Tibial artery (tissue), 4 donors: ENCODE measurements at places on chromosomes 13 and 19.
A peak's percentile ranks its signal among the peaks of the same experiment; 100 is the strongest.

GRCh38 chr19:47390533-47391488 lies 28.5 kb downstream of the MEIS3 start:
- DNase-seq, result no peak

- DNase-seq, result no peak
These were observed 43.9 kb downstream of the SLC10A2 start for GRCh38 chr13:103022336-103022735.

DNA sequence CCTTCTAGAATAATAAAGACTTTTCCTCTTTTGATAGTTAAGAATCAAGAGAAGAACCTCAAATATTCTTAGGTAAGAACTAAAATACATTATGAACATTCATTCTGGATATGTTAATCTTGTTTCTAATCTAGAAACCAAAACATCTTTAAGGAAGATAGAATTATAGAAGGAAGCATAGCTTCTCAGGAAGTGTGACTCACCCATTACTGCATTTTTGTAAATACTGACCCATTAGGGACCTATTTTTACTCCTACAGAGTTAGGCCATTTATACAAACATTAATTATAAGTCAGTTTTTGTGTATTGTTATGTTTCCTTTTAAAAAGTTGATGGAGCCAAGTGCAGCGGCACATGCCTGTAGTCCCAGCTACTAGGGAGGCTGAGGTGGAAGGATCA lies 147.1 kb downstream of the NUFIP1 start:
- no peak for DNase-seq

DNA sequence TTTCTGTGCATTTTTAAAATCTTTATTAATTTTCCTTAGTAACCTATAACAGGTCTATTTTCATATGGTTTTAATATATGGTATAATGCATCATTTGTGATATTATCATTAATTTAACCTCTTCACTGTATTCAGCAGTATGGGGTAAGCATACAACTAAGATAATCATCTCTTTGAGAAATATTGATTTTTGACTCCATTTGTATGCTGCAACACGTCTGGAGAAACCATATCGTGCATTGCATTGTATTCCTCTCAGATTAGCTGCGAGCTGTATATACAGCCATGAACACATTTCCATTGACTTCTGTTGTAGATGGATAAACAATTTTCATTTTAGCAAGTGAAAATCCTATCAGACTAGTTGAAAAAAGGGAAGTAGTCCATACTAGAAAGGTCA lies 2275.8 kb upstream of the PCDH20 start:
- no peak for DNase-seq

DNA sequence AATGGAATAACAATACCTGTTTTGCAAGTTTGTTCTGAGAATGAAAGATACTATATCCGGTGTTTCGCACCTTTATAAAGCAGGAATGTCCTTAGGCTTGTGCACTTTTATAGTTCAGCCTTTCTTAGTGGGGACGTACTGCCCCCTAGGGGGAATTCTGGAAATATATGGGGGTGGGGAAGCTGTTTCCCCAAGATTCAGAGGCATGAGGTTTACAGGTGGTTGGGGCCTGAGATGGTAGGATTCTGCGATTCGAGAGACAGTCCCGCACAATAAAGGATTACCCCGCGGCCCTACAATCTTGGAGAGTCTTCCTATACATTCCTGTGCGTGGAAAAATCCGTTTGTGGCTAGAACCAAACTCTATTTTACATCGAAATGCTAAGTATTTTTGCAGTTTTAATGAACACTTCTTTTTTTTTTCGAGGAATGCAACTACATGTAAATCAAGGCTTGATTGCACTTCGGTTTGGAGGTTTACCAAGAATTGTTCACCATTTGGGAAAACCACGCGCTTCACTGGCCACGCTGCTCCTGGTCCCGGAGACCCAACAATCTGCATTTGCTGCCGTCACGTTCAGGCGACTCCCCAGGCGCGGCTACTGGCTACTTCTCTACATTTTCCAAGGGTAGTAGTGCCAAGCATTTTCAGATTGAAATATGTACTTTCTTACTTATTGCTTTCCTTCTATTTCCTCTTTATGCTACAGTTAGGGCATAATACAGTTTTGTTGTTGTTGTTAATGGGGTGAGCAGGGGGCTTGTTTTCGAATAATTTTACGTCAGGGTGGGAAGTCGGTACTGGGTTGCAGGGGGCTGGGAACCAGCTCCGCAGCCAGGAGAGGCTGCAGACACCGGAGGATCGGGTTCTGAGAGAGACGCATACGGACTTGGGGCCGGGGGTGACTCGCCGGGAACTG lies 830 bp downstream of the NEK5 start:
- peak; percentile 58 for DNase-seq
